Glomerular endothelial cell (primary cell): ENCODE measurements at places on chromosomes 1 and 21.

- DNase-seq, result no peak
Measured at GRCh38 chr1:89966656-89967055, 28.3 kb upstream of the ZNF326 start.

DNA sequence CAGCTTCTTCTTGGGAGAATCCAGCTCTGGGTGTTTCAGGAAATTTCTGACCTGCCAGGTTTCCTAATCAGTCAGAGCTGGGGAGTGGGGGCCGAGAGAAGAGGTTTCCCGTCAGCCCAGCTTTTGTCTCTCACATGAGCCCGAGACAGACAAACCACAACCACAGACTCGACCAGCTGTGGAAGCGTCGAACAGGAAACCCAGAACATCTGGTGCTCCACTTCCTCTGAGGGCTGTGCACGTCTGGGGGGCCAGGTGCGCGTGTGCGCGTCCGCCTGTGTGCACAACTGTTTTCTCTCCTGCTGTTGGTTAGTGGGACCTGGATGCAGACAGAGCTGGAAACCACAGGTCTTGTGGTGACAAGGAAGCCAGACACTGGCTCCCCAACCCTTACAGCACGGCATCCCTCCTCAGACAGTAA is 113.0 kb upstream of the SLC25A33 start:
- DNase-seq, result no peak

GRCh38 chr1:33715195-33715811 is 148.6 kb upstream of the HMGB4 start:
- DNase-seq, result no peak

DNA sequence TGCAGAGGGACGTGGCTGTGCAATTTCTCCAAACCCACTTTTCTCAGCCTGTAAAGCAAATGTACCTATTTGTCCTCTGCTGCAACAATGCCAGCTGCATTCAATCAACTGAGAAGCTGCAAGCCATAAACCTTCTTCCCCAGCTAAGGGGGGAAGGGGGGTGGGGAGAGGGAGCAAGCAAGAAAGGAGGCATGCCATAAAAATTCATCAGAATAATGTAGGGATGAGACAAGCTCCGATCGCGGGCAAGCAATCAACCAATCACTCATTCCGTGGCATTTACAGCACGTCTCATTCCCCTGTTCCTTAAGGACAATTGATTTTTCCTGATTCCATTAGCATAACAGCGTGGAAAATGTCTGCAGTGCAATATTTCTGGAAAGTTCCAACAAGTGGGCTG is 144.8 kb downstream of the DMRTA2 start:
- DNase-seq, result no peak

DNA sequence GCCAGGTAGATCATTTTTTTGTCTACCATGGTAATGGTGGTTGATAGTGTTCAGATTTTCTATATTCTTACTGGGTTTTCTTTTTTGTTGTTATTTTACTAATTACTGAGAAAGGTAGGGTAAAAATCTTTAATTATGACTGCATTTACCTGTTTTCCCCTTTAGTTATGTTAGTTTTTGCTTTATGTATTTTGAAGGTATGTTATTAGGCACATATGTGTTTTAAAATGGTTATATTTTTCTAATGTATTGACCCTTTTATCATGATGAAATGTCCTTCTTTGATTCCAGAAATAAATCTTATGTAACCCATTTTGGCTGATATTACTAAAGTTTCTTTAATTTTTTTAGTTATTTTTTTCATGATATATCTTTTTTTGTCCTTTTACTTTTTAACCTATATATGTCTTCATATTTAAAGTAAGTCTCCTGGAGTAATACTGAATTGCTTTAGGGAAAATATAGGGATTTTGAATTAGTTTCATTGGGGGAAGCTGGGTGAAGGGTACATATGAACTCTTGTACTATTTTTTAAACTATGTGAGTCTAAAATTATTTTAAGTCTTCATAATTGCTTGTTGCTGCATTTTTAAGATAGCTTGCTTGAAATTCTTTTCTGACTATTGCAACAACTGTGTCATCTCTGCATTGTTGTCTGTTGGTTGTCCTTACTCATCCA is 22.4 kb downstream of the SLC35A3 start:
- DNase-seq, result no peak

GRCh38 chr1:147585640-147586383 is 44.5 kb downstream of the BCL9 start:
- DNase-seq, result no peak

- no peak for DNase-seq
Measured at GRCh38 chr1:244339776-244340175, 111.9 kb downstream of the ADSS2 start.
